ENCODE measurements at places on chromosomes 5 and 9. TPM values are rescaled to one million over a fixed set of nuclear protein-coding genes. Genes with fewer than 3 reads are reported as not detected.

The SH3PXD2B gene
- 29.4 TPM for total RNA-seq

- peak; percentile 21 for DNase-seq
Observed at GRCh38 chr5:11903614-11904264, 507 bp downstream of the CTNND2 start.

DNA sequence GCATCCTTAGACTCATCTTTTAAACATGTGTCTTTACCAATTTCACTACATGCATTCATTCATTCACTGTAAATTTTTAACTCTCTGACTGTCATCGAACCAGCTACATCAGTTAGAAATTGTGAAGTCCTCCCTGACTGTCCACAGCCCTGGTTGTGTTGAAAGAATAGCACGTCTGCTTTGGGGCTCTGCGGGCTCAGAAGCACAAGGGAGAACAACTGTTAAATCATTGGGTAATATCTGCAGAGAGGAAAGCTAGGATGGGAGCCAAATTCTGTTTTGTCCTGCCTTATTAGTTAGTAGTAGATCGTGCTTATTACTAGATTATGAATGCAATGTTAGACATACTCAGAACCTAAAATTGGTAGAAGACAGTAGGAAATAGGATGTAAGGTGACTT lies 26.3 kb upstream of the FAM120AOS start:
- DNase-seq: no peak

GRCh38 chr9:80804873-80805272 lies 884.5 kb downstream of the TLE1 start:
- DNase-seq: no peak

GRCh38 chr9:34996905-34997279 lies 7.3 kb downstream of the DNAJB5 start:
- no peak for DNase-seq

GRCh38 chr9:89440548-89440947 lies 57.4 kb downstream of the SEMA4D start:
- DNase-seq: peak; percentile 38

DNA sequence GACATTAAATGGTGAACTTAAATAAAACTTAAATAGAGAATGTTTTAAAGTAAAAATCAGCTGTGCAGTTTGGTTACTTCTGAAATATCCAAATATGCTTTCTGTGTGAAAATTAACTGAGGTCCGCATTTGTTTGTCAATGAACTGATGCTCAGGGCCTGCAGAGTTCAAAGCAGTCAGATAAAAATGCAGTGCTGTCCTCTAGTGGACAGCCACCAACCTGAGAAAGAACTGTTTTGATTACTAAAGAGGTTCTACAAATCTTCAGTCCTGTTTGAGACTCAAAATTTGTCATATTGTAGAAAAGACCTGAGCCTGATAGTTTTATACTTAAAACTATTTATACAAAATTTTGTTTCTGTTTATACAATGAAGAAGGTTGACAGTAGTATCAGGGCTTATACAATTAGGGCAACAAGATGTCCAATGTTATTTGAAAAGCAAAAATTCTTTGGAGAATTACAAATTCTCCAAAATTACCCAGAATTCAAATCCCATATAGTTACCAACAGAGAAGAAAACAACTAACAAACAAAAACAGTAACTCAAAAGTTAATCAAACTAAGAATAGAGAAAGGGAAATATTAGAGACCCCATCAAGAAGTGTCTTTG lies 232.3 kb upstream of the TBCA start:
- DNase-seq: peak; percentile 57

The PCDHB5 gene
- 11.7 TPM for total RNA-seq

GRCh38 chr9:123225374-123225813 lies 43.0 kb downstream of the STRBP start:
- DNase-seq: peak; percentile 58

DNA sequence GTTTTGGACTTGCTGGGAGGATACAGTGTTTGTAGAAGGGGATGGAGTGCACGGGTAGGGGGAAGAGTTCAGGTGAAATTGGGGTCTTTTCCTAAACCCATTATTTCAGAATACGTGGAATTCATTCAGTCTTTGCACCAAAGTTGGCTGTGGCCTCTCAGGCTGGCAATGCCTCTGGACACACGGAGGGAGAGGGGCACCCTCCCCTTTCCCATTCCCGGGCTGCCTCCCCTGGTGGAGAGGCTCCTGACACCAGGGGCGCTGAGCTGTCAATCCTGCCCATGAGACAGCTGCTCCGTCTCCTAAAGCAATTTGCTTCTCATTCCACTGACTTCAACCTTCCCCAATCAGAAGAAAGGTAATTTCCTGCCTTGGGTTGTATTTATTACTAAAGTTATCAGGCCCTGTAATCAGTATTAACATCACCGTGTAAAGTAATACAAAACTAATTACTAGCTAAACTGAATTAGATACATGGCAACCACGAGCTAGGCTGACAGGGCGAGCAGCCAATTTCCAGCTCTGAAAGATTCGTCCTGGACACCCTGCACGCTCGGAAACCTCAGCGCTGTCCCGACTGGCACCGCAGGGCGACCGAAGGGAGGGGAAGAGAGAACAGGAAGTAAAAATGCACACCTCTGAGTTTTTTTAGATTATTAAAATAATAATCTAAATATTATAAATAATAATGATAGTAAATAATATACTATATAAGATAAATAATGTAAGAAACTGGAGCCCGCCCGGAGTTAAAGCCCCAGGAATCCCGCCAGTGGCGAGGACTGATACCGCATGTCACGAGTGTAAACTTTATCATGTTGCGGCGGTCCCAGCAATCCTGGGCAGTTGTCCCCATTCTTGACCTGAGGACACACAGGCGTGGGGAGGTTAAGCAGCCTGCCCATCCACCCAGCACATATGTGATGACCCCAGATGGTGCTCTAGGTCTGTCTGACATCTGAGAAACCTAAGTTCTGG lies 6.9 kb upstream of the OLFM1 start:
- DNase-seq: no peak

The CREBRF gene
- 55.6 TPM for total RNA-seq

DNA sequence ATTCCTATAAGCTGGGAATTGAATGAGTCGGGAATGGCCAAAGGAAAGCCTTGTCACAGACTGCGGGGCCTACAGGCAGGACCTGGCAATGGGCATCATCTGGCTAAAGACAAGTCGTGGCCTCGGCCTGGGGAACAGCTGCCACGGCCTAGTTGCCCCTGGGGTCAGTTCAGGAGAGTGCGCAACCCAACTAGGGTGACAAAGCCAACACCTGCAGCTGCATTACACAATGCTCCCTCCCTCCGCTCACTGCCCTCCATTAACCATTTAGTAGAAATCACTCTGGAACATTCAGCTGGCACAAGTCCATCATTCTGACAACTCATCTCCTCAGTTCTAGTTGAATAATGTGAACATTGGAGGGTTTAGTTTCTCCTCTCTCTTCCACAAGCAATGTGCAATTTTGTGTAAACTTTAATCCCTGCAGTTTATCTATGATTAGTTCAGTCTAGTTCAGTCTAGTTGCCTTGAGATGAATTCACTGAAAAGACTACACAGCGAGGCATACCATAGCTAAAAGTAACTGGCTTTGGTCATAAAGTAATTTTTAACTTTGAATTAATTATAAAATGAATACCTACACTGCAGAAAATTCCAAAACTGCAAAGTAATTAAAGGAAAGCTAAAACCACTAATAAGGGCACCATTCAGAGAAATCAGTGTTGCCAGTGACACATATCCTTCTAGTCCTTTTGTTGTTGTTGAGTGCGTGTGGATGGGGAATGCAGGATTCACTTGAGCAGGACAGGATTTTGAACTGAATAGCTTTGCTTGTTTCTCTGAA lies 5.1 kb downstream of the GLDC start:
- no peak for DNase-seq

The CARD9 gene
- 3.5 TPM for total RNA-seq

DNA sequence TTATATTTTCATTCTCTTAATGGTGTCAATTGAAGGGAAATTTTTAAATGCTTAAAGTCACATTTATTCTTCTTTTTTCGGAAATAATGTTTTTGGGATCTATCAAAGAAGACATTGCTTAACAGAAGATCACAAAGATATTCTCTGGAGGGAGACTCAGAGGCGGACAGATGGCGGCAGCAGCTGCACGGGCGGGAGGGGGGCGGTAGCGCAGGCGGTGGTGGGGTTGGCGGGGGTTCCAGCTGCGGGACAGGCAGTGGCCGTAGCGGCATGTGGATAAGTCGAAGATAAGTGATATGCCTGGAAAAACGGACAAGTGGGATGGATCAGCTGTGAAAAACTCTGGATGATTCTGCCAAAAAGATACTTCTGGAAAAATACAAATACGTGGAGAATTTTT lies 31.6 kb upstream of the ZDHHC11B start:
- DNase-seq: no peak

- DNase-seq: no peak
Observed at GRCh38 chr9:131982102-131982501, 97.6 kb downstream of the MED27 start.

GRCh38 chr5:170541146-170541769 lies 37.4 kb downstream of the KCNIP1 start:
- no peak for DNase-seq

DNA sequence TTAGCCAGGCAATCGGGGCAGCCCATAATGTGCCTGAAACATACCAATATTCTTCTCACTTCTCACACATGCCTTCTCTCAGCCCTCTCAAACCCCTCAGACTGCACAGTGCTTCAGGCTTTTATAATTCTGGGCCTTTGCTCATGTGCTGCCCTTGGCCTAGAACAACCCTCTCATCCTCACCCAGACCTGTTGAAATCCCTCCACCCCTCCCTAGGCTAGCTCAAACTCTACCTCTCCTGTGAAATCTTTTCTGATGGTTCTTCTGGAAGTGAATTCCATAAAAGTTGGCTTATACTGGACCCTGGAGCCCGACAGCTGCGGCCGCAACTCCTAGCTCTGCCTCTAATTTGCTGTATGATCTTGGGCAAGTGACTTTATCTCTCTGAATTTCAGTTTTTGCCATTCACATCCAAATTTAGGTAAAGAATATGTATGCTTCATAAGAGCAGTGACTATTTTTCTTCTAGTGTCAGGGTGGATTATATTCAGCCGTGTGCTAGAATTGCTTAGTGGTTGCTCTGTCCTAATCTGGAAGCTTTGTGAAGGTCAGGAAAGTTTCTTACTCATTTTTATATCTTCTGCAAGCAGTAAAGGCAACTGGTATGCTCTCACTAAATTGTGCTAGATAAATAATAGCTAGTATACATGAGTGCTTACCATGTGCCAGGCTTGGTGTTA lies 221.4 kb downstream of the MAPKAP1 start:
- no peak for DNase-seq

Measured in testis (tissue), 5 donors.